ENCODE measurements at places on chromosomes 11 and 22.

DNA sequence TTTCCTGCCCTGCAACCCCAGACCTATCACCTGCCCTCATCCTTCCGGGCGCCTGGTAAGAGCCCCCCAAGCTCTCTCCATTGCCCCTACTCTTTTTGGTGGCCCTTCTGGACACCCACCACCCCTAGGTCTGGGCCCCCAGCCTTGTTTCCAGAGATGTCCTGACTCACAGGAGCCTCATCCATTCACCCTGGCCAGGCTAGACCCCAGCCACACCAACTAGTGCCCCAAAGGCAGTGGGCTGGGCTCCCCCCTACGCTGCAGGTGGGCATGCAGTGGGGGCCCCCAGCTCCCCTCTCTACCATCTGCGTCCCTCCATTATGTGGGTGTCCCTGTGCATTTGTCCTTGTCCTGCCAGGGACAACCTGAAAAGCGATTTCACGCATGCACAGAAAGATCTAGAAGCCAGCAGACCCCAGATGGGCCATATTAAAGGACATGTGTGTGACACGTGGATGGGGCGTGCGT, 1.4 kb downstream of the MRGPRF start:
- DNase-seq: no peak

GRCh38 chr22:36913427-36914389, at the start of gene CSF2RB:
TSS of gene CSF2RB (plus strand) at chr22:36913628. CDS start at chr22:36922208, 8,580 bp downstream.
- no peak for DNase-seq

DNA sequence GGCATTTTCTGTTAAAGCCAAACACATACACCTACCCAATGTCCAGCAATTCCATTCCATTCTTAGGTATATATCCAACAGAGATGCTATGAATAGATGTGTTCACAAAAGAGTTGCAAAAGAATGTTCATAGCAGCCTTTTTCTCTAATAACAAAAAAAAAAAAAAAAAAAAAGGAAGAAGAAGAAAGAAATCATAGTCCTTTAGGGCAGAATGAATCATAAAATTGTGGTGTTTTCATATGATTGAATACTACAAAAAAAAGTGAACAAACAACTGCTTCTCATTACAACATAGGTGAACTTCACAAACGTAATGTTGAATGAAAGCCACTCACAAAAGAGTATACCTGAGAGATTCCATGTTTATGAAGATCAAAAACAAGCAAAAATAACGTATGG, 66.8 kb upstream of the GRK3 start:
- DNase-seq: no peak

DNA sequence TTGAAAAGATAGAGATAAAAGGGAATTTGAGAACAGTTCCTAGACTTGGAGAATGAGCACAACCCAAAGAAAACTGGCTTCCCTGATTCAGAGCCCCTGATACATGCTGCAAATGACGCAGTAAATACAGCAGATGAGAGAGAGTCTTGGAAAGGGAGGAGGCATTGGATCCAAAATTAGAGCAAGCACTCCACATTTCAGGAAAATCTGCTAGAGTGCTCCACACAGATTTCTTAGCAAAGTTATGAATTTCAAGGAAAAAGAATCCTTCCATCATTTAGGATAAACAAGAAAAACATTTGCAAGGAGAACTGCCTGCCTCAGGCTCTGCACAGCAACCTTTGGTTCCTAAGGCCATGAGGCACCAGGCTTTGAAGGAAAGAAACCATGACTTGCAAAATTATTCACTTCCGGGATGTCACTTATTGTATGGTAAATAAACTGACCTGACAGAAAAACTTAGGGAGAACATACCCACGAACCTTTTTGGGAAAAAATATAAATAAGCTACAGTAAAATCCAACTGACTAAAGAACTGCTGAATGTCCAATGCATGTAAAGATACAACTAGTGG, 89.8 kb upstream of the RTL6 start:
- DNase-seq: no peak

- DNase-seq: no peak
Observed at GRCh38 chr22:23067691-23068090, 2.6 kb upstream of the GNAZ start.

- DNase-seq: no peak
Observed at GRCh38 chr22:40593460-40594273, 42.9 kb downstream of the MRTFA start.

DNA sequence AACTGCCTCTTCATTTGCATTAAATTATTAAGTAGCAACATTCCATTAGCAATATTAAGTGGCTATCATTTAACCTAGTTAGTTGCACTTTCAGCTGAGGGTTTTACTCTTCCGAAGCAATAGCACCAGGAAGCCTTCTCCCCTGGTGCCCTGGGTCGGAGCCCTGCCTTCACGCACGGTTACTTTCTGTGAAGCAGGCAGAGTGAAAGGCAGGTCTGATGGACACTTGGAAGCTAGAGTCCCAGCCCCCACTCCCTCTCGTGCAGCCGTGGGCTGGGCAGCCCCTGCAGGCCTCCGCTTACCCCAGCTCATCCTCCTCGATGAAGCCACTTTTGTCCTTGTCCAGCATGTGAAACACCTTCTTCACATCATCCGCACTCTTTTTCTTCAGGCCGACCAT, 2.0 kb downstream of the PVALB start:
- no peak for DNase-seq

- DNase-seq: no peak
Observed at GRCh38 chr11:79019975-79020374, 420.9 kb downstream of the TENM4 start.

- no peak for DNase-seq
Observed at GRCh38 chr11:115220423-115220822, 283.8 kb downstream of the CADM1 start.

DNA sequence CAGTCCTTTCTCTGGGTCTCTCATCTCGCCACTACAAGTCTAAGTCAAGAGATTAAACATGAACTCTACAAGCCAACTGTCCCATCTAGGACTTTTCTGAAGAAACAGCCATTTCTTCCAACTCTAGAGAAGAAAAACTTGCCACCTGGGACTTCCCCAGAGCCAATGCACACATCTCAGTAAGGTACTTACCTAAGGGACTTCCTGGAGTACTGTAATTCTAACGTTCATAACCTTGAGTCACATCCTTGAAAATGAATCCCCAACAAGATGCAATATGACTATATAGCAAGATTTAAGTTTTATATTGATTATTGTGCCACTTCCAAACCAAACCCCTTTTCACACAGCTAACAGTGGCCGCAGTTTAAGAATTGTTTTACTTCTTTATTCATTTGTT, 11.9 kb upstream of the ISX start:
- DNase-seq: no peak

- no peak for DNase-seq
Observed at GRCh38 chr22:29871684-29872083, 11.3 kb upstream of the MTMR3 start.

GRCh38 chr11:64891215-64891848, 12.9 kb upstream of the EHD1 start:
- no peak for DNase-seq

DNA sequence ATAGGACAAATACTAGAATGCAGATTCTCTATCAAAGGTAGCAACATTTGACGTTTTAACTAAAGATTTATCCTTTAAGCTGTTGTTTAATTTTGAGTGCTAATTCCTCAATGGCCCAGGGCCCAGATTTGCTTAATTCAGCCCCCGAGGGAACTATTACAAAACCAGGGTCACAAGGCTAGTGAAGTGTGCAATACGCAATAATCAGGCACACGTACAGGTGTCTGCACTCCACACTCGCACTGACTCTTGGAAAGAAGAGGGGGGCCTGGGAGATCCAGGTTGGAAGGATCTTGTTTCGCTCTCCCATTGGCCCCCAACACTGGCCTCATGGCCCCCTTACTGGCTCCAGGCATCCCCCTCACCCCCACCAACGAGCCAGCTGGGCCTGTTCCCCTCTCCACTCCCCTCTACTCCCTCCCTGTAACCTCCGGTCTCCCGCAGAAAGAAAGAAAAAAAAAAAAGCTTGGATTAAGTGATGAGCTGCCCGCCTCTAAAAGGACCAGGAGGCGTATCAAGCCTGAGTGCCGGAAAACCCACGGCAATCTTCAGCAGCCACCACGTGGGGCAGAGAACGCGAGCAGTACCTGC, 2.2 kb upstream of the KIRREL3 start:
- no peak for DNase-seq

- no peak for DNase-seq
Observed at GRCh38 chr22:38414009-38414395, 41.0 kb downstream of the KCNJ4 start.

DNA sequence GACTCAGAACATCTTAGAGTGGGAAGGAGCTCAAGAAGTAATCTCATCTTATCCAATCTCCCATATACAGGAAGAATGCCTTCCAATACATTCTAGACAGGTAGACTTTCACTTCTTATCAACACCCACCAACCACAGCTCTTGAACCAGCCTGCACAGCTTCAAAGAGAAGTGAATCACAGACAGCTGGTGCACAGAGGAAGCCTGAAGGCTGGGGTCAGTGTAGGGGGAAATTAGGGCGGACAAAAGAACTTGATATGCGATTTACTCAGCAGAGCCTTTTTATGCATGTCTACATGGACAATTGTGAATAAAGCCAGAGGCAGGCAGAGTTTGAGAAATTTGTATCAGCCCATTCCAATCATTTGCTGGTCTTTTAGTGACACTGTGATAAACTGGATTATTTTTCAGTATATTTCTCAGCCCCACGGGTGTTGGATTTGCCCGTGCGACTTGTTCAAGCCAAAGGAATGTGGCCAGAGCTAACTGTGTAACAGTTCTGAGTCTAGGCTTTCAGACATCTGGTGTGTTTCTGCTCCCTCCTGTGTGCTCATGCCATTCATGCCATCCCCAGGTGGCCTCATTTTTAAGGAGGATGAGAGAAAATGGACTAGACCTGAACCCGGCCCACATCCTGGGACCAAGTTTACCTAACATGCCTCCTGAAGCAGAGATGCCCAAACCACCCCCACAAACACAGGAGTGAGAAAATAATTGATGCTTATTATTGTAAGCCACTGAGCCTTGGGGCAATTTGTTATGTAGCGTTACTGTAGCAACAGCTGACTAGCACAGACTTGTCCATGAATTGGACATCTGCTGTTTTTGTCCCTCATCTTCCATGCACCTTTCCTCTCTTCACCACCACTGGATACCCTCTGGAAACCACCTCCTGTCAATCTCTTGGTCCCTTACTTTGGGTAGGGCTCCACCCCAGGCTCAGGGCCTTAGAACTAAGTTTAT, 137.5 kb upstream of the HSD17B12 start:
- DNase-seq: no peak

- no peak for DNase-seq
Observed at GRCh38 chr11:34790620-34791019, 125.6 kb downstream of the APIP start.
